ENCODE measurements at places on chromosomes 2 and 18.

- DNase-seq = no peak
These were observed 34.1 kb downstream of the PPP1R1C start for GRCh38 chr2:182019731-182020130.

DNA sequence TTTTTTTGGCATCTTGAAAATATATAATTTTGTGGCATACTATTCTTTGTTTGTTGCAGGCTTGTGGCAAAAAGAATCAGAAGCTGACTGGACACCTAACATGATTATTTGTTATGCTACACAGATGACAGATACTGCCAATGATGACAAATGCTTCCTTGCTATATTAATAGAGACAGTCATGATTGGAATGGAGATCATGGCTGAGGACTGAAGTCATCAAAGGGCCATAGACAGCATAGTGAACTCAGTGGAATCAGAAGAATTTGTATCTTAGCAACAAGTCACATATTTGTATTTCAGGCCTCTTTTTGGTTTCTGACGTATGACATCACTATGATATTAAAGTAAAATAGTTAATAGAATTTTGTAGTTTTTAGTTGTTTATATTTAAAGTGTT lies 1003.8 kb upstream of the DDX18 start:
- DNase-seq = no peak

- DNase-seq = no peak
These were observed 8.6 kb upstream of the KCNE4 start for GRCh38 chr2:223043164-223043941.

DNA sequence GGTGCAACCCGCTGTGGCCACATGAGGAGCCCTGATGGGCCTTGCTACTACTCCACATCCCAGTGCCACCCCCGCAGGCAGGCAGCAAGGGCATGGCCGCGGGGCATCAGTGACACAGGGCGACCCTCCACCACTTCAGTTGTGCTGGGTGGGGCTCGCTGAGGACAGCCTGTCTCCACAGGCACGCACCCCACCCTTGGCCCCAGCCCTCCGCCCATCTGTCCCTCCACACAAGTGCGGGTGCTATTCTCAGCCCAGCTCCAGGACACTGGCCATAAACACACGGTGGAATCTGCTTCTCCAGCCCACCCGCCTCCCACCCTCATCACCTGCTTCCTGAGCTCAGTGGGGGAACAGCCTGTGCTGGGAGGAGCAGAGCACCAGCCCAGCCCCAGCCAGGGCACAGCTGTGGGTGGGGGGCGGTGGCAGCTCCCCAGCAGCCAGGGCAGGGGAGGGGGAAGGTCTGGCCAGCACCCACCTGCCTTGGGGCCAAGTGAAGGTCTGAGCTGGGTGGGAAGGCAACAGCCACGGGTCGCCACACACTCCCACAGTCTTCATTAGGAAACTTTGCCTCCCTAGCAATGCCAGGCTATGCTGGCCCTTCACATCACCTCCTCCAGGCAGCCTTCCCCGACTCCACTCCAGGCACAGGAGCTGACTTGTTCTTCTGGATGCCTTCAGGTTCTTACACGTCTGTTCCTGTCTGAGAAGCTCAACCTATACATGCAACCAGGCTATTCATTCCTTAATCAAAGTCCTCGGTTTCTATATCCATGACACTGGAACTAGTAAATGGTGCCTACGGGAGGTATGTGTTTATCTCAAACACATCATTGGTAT lies 16.5 kb downstream of the BIN1 start:
- no peak for DNase-seq

DNA sequence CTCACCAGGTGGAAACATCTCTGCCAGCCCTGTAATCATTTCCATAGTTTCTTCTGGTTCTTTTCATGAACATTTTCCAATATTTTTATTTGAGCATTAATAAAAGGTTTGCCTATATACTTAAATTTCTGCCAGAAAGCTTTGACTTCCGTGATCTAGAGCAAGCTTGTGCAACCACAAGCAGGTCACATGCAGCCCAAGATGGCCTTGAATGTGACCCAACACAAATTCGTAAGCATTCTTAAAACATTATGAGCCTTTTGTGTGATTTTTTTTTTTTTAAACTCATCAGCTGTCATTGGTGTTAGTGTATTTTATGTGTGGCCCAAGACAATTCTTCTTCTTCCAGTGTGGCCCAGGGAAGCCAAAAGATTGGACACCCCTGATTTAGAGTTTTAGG lies 51.6 kb downstream of the NEDD4L start:
- no peak for DNase-seq

DNA sequence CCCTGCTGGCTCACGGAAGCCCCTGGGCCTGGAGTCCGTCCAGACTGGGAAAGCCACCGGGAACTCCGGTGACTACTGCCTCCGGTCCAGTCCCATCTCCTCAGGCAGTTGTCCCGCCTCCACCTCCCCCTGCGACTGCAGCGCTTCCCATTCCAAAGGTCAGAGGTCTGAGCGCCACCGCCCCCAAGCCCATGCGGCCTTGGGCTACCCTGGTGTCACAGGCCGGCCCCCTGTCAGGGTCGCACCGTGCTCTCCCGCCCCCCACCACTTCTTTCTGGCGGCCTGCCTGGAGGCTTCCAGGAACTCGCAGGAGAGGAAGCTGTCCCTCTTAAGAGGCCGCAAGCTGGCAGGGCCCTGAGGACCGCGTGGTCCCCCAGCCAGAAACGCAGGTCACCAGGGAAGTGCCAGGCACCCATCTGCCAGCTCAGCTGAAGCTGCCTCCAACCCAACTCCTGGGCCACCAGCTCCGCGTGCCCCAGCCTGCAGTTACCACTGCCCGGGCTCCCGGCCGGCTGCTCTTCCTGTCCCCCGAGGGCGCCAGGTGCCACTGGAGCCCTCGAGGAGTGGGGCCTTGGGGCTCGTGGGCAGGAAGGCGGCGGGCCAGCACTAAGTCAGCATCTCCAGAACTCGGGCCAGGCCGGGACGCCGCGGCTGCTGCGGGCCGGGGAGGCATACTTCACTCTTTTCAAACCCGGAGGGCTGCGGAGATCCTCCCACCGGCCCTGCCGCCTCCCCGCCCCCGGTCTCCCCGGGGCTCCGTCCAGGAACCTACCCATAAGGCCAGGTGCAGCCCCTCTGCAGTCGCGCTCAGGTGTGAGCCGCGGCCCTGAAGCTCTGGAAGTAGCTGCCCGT lies 83.3 kb upstream of the POMC start:
- no peak for DNase-seq

GRCh38 chr18:44805643-44806042 lies 125.0 kb downstream of the SETBP1 start:
- no peak for DNase-seq

- peak; percentile 41 for DNase-seq
These were observed 45.1 kb downstream of the SLC9A2 start for GRCh38 chr2:102664471-102664909.

GRCh38 chr2:105744091-105744908 lies 412 bp upstream of the NCK2 start:
- peak; percentile 31 for DNase-seq

- no peak for DNase-seq
These were observed 19.5 kb upstream of the FAHD2A start for GRCh38 chr2:95382686-95383634.

- DNase-seq = peak; percentile 84
These were observed 23.7 kb upstream of the NR4A2 start for GRCh38 chr2:156356014-156356754.

GRCh38 chr2:241112592-241112991 lies 10.5 kb upstream of the MTERF4 start:
- DNase-seq = no peak

DNA sequence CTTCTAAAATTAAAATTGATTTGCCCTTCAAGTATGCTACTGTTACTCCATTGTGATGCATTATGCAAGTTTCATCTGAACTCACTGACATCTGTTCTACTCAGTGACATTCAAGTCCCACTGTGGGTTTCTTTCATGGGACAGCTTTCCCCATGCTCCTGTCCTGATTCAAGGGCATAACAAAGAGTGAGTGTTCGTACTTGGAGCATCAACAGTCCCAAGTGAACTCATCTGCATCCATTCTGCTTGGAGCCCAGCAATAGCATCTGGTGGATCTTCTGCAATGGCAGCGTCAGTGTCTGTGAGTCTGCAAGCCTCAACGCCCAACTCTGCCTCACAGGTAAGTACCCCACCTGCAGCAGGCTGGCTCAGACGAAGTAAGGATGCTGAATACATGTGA lies 27.5 kb downstream of the BUB1 start:
- DNase-seq = no peak

- no peak for DNase-seq
These were observed 55.9 kb upstream of the BARD1 start for GRCh38 chr2:214865400-214865799.

GRCh38 chr2:43265421-43265820 lies 39.0 kb upstream of the ZFP36L2 start:
- peak; percentile 72 for DNase-seq

- DNase-seq = peak; percentile 92
These were observed 206.8 kb upstream of the FOSL2 start for GRCh38 chr2:28185891-28186290.

Measured in amniotic epithelial cell (primary cell).